ENCODE measurements at places on chromosomes 6 and 20.

DNA sequence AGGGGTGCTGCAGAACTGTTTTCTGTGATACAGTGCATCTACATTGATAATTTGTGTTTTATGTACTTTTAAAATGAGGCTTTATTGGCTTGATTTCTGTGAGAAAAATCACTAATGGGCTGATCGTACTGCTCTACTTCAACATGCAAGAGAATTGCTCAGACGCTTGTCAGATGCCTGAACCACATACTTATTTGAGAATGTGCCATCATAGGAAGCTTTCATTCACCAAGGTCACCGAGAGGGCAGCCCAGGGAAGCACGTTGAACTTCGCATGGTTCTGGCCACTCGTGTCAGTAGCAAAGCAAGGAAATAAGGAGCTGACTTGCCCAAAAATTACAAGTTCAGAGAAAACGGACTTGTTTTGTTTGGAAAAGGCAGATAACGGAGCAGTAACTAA is 168.5 kb upstream of the AKAP12 start:
- no peak for DNase-seq

- peak; percentile 11 for DNase-seq
Measured at GRCh38 chr6:129621252-129621651, 88.7 kb downstream of the ARHGAP18 start.

- DNase-seq, result no peak
Measured at GRCh38 chr6:89584539-89584938, 54.0 kb downstream of the LYRM2 start.

- DNase-seq, result no peak
Measured at GRCh38 chr6:16498237-16498636, 259.9 kb downstream of the GMPR start.

DNA sequence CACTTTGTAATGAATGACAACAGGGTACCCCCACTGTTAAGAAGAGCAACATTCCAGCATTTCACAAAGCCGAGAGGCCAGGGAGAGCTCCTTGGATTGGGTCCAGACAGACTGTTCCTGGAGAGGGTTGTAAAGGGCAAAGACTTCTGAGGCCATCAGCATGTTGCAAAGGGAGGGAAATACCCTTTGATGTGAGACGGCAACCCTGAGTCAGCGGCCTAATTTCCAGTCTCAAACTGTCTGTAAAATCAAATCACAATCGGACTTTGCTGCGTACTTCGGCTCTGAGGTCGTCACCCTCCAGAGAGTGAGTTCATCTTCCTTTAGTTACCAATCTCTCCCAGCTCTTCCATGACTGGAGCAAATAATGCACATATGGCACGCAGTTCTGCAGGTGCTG is 101.0 kb upstream of the DTNBP1 start:
- no peak for DNase-seq

DNA sequence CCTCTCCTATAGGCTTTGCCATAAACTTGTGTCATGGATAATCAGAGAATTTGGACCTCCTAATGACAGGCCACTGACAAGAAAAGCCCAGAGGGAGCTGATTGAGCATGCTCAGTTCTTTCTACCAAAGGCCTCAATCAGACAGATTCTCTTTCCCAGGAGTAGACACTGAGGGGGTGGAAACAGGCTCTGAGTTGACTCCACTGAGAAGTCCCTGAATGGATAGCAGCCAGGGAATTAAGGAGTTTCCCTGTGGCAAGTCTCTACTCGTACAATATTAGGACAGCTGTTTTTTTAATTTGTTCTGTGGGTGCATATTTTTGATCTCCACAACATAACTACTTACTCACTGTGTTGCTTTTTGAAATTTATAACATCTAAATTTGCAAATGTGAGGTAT is 63.3 kb downstream of the SLC16A10 start:
- DNase-seq, result no peak

- no peak for DNase-seq
Measured at GRCh38 chr20:17556837-17557674, 12.8 kb upstream of the DSTN start.

DNA sequence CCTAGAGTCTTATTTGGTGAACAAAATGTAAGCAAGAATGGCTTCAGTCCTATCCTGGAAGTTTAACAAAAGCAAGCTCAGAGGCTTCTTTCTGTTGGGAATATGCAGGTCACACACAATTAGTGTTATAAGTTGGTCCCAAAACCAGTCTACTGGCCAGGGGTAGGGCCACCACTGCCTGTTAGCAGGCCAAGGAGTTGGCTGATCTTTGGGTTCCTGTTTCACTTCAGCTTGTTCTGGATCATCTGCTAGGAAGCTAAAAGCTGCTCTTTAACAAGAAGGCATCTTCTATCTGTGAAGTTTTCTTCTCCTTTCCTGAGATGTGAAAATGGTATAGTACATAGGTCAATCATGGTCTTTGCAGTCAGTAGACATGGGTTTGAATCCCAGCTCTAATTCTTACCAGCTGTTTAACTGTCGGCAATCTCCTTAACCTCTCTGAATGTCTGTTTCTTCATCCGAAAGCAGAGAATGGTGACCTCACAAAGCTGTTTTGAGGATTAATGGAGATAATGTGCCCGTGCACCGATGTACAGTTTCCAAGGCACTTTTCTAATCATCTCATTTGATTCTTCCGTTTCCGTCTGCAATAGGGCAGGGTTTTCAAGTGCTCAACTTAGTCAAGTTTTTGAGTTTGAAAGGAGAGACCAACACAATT is 271.2 kb upstream of the TAB2 start:
- no peak for DNase-seq

- DNase-seq, result no peak
Measured at GRCh38 chr20:31890646-31891045, 20.2 kb downstream of the TTLL9 start.

DNA sequence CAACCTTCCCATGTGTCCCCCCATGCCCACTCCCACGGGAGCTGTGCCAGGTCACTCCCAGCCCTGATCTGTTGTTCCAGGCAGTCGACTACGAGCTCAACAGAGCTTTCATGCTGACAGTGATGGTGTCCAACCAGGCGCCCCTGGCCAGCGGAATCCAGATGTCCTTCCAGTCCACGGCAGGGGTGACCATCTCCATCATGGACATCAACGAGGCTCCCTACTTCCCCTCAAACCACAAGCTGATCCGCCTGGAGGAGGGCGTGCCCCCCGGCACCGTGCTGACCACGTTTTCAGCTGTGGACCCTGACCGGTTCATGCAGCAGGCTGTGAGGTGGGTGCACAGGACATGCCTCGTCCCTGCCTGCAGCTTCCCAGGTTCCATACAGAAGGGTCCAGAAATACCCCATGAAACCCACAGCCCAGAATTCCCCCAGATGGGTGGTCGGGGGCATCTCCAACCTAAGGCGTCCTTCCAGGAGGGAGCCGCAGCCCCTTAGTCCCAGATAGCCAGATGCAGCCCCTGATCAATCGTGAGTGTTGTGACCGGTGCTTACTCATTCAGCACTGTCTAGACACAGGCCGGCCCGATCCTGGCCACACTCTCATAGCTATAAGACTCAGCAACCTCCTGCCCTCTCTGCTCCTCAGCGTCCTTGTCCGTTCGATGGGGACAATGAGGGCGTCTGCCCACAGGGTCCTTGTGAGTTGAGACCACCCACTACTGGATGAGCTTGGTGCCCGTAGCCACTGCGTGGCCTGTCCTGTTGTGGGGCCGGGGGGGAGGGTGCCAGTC is 142.1 kb downstream of the TAF4 start:
- no peak for DNase-seq

DNA sequence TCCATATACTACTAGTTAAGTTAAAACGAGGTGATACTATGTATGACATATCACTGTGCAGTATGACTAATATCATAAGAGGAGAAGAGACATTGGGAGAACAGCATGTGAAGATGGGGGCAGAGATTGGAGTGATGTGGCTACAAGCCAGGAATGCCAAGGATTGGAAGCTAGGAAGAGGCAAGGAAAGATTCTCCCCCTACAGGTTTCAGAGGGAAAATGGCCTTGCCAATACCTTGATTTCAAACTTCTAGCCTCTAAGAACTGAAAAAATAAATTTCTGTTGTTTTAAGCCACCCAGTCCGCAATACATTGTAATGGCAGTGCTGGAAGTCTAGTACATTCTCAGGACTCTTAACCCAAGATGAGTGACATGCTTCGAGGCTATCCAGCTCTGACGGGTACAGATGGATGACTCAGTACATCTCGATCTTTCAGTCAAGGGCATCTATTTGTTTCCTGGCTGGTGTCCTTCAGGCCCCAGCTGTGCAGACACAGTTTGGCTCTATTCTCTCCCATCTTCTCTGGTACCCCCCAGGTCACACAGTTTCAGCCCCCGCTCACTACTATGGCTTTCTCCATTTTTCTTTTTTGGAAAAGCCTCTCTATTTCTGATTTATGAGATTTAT is 55.5 kb upstream of the THEMIS start:
- no peak for DNase-seq

GRCh38 chr6:13071550-13072345 is 256.6 kb downstream of the TBC1D7 start:
- DNase-seq, result no peak

GRCh38 chr6:138586638-138587037 is 87.3 kb upstream of the NHSL1 start:
- DNase-seq, result no peak

- DNase-seq, result no peak
Measured at GRCh38 chr20:47235853-47236638, 120.5 kb downstream of the ZMYND8 start.

- no peak for DNase-seq
Measured at GRCh38 chr6:125745281-125746018, 4.0 kb upstream of the HEY2 start.

- DNase-seq, result no peak
Measured at GRCh38 chr6:87146363-87146762, 9.0 kb upstream of the ZNF292 start.

DNA sequence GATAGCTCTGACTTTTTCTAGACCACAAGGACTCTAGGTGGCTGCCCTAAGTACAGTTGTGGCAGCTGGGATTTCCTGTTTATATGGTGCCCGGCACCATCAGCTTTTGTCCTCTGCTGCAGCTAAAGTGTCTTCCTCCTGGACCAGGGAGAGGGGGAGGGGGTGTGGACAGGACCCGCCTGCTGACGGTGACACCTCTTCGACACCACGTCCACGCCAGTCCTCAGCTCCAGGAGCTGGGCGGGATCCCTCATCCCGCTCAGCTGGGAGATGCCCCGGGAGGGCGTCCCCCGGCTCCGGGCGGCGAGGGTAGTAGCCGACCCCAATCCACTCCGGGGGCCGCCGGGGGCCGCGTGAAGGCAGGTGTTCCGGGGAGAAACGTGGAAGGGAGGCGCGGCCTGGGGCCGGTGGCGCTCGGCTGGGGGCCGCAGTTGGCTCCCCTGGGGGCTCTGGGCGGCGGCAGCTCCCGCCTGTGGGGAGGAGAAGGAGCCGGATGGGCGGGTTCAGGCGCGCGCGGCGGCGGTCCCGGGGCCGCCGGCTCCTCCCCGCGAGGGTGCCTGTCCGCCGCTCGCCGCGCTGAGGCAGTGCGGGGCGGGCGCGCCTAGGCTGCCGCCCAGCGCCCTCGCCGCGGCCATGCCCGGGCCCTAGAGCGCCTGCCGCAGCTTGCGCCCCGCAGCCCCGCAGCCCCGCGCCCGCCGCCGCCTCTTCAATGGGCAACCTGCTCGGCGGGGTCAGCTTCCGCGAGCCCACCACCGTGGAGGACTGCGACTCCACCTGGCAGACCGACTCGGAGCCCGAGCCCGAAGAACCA is at the start of gene OGFRL1:
Gene OGFRL1 (plus strand): TSS at position 584 of the 811 bp plus-strand sequence. CDS start 126 bp downstream, at position 710.
- DNase-seq, result peak; percentile 53

- no peak for DNase-seq
Measured at GRCh38 chr6:67129780-67130179, 1422.8 kb upstream of the EYS start.

DNA sequence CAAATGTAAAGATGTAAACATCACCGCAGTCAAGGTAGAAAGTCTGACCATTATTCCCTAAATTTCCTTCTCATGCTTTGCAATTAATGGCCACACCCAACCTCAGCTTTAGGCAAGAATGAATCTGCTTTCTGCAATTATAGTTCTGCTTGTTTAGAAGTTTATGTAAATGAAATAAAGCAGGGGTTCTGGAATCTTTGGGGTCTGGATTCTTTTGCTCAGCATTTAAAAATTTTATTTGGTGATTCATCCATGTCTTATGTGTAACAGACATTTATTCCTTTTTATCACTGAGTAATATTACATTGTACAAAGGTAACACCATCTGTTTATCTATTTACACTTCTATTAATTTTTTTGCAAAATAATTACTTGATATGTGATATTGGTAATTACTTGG is 613.6 kb downstream of the UTRN start:
- DNase-seq, result no peak

DNA sequence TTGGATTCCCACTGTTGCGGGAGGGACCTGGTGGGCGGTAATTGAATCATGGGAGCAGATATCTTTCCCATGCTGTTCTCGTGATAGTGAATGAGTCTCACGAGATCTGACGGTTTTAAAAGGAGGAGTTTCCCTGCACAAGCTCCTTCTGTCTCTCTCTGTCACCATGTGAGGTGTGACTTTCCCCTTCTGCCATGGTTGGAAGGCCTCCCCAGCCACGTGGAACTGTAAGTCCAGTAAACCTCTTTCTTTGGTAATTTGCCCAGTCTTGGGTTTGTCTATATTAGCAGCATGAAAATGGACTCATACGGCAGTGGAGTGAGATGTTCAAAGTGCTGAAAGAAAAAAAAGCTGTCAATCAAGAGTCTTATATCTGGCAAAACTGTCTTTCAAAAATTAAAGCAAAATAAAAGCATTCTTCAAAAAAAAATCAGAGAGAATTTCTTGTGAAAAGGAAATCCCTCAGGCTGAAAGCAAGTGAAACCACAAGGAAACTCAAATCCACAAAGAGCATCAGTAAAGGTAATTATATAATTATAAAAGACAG is 15.5 kb upstream of the KIF25 start:
- DNase-seq, result no peak

- no peak for DNase-seq
Measured at GRCh38 chr6:33781131-33781975, 7.6 kb downstream of the LEMD2 start.

DNA sequence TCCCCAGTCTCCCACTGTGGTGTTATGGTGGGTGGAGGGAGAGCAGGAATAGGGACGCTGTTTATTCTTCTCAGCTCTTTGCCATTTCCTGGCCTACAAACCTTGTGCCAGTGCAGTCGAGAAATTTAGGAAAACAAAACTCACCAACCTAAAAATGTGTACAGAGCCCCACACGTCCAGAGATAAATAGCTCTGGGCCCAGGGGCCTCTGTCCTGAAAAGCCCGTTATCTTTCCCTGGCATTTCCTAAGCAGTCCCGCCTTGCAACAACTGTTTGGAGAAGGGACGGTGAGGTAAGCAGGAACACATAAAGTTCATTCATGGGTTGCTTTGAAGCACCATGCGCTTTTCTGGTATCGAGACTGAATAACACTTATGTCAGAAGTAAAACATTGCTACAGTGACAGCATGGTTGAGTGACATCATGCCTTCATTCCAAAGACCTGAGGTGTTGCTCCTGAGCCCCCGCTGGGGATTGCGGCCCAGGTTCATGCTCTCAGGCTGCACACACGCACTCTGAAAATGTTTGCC is 80.1 kb upstream of the NXT1 start:
- no peak for DNase-seq

GRCh38 chr6:135161411-135162395 is 19.4 kb upstream of the MYB start:
- no peak for DNase-seq

GRCh38 chr6:118788702-118789101 is 105.2 kb upstream of the ASF1A start:
- DNase-seq, result no peak

GRCh38 chr20:63095718-63096654 is 89.2 kb upstream of the BHLHE23 start:
- no peak for DNase-seq

Measured in activated T-helper 9 cell treated with anti-CD3 and anti-CD28 coated beads, Interleukin-2, amount 50 U/mL, for 16 hours (primary cell).